ENCODE measurements at places on chromosomes 6 and 20.

DNA sequence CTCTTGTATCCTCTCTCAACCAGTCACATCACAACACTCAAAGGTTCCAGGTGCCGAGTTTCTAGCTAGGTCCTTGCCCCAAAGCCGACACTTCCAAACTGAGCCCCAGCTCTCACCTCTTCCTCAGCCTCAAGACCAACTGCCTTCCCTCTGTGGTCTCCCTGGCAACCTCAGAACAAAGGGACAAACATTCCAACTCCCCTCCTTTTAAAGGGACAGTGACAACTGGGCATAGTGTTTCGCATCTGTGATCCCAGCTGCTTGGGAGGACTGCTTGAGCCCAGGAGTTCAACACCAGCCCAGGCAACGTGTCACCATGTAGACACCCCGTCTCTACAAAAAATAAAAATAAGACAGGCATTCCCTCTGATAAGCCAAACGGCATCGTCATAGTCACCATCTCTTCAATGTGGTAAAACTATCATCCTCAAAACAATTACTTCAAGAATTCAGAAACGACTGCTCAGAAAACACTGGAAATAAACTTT is 11.3 kb downstream of the DIDO1 start:
- DNase-seq: peak; percentile 84

DNA sequence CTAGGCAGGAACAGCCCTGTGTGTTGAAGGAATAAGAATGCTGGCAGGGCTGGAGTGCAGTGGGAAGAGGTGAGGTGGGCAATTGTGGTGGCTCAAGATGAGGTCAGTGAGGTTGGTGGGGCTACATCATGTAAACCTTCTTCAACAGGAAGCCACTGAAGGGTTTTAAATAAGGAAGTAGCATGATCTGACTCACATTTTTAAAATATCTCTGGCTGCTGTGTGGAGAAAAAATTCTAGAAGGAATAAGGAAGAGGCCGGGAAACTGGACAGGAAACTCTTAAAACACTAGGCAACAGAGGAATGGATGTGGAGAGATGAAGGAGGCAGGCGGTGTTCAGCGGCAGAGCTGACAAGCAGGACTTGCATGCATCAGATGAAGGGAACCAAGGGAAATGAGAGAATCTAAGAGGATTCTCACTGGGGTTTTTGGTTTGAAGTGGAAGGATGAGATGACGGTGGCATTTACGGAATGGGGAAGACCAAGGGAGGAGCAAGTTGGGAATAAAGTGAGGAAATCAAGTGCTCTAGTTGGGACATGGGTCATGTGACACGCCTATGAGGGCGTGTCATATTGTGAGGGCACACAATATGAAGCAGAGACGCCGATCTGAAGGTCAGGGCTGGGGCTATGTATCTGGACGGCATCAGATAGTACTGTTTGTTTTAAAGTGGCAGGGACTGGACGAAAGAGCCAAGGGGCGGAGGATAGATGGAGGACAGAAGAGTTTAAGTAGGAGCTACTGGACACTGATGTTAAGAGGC is 18.2 kb downstream of the TMEM242 start:
- DNase-seq: peak; percentile 36

DNA sequence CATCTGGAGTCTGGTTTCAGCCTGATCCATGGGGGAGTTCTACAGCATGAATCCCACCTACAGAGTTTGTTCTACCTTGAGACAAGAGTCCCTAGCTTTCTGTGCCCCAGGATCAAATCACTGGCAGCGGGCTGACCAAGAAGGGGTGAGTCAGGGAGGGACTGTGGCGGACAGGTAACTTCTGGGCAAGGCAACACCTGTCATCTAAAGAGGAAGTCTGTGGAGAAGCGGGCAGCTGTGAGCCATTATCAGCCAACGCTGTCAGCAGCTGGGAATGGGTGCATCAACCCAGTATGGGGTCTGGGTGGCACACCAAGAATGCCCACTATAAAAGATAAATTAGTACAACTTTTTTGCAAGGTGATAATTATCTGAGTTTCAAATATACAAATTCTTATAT is 45.9 kb downstream of the UBE3D start:
- DNase-seq: no peak

DNA sequence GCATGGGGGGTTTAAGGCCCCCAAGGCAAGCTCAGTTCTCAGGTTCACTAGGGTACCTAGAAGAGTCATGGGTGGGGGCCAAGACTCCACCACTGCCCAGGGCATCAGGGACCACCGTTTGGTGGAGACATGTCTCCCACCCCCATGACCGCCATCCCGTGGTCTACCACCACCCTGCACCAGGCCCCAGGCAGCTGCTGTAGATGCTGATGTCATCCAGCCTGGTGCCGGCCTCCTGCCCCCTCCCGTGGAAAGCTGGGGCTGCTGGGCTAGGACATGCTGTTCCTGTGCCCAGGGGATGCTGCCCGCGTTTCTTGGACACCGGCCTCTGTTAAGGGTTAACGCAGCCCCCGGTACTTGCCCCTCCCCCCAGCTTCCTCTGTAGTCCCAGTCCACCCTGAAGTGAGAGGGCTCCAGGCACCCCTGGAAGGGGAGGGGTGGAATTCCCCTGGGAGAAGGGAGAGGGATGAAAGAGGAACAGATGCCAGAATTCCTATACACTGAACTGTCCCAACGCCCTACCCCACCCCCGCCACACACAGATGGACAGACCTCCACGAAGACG is 587 bp downstream of the IP6K3 start:
- peak; percentile 68 for DNase-seq

GRCh38 chr6:25219917-25220278 is 59.3 kb upstream of the CARMIL1 start:
- DNase-seq: no peak

DNA sequence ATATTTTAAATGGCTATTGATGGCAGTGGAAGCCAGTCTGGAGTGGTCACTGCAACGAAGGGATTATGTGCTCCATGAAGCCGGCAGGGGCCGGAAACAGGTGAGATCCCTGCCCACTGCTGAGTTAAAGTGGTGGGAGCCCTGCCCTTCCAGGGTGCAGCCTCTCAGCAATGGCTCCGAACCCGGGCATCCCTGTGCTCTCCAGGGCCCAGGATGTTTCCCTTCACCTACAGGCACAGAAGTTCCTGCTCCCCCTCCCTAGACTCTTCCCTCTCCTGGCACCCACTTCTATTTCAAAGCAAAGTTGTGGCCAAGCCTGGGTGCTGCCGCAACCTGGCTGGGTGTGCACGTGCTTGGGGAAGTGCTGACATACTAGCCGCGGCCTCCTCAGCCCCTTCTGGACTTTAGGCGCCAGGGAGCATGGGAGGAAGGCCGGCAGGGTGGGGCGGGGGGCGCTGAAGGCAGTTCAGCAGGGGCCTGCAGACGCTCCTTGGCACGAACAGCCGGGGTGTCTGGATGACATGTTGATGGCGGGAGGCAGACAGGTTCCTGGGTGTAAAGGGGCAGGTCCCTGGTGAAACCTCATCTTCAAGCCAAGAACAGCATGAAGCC is 452.3 kb downstream of the HTR1B start:
- DNase-seq: no peak

- no peak for DNase-seq
Measured at GRCh38 chr6:149725785-149726184, 7.9 kb upstream of the LATS1 start.

DNA sequence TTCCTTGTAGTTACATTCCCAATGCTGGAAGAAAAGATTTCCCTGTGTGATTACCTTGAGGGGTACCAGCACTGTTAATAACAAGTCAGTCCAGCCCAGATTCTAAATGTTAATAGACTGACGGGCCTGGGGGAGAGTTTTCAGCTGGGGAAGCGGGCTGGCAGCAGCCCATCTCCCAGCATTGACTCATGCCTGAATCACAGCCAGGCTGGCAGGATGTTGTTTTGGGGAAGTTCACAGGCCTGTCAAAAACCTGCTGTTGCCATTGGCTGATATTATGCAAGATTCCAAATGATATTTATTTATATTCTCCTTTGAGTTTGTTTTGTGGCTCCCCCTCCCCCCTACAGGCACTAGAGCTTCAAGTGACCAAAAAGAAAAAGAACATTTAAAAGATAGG is 213.9 kb upstream of the CNR1 start:
- DNase-seq: peak; percentile 44

DNA sequence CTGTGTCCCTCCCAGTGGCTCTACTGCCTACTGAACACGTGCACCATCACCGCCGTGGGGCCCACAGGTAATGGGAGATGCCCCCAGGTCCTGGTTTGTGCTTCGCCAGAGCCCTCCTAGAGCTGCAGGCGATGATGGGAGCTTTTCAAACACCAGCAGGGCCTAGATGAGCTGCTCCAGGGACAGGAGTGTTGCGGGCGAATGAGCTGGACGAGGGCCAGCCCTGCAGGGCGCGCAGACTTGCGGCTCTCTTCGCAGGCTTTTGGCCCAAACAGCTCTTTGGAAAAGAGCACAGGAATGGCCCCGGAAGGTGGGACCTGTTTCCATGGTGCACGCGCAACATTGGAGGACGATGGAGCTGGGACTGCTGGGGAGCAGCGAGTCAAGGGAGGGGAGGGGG is 409.3 kb upstream of the SULF2 start:
- DNase-seq: no peak

- no peak for DNase-seq
Measured at GRCh38 chr6:147136057-147136456, 68.2 kb upstream of the STXBP5 start.

DNA sequence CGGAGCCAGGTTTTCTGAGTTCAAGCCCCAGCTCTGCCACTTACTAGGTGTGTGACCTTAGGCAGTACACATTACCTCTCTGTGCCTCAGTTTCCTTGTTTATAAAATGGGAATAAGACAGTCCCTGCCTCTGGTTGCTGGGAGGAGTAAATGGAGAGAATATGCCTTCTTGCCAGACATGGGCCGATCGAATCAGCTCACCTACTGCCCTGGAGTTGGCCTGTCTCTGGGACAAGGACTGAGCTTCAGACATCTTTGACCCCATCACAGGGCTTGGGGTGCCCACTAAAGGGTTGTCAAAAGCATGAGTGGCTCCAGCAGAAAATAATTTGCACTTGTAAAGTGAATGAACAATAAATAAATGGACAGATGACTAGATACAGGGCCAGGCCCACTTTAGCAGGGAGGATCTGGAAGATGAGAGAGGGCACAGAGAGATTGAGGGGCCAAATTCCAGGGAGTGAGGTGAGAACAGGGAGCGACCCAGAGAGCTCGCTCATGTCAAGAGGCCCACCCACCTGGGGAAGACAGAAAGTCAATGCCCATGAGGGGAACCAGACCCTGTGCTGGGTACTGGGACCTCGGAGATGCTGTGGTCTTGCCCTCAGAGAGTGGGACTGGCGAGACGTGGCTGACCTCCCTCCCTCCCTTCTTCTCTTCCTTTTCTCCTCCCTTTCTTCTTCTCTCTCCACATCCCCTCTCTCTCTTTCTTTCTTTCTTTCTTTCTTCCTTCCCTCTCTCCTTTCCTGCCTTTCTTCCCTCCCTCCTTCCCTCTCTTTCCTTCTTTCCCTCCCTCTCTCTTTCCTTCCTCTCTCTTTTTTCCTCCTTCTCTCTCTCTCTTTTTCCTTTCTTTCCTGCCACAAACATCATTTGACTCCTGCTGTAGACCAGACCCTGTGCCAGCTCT is 3.9 kb upstream of the BPIFA2 start:
- no peak for DNase-seq

- no peak for DNase-seq
Measured at GRCh38 chr20:32263398-32263954, 14.0 kb upstream of the KIF3B start.

DNA sequence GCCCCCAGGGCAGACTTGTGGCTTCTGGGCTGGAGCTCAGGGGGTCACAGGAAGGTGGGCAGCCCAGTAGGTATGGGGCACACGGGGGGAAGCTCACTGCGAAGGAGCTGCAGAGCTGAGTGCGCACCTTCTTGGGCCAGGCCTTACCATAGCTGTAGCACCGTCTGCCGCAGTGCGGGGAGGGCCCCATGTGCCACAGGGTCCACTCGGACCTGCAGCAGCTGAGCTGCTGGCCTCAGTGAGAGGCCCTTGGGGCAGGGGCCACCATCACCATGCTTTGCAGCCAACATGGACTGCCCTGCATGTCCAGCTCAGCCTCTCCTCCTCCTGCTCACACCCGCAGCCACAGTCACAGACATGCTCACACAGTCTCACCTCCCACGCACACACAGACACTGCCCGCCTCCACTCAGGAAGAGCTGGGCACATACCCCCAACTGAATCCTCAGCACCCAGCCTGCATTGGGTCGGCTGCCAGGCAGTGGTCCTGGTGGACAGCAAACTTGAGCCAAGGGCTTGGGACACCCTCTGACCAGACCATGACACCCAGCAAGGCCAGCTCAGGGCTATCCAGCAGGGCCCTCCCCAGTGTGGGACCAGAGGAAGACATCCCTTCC is 35.3 kb downstream of the YTHDF1 start:
- no peak for DNase-seq

GRCh38 chr6:138959521-138959920 is 28.5 kb downstream of the REPS1 start:
- no peak for DNase-seq

DNA sequence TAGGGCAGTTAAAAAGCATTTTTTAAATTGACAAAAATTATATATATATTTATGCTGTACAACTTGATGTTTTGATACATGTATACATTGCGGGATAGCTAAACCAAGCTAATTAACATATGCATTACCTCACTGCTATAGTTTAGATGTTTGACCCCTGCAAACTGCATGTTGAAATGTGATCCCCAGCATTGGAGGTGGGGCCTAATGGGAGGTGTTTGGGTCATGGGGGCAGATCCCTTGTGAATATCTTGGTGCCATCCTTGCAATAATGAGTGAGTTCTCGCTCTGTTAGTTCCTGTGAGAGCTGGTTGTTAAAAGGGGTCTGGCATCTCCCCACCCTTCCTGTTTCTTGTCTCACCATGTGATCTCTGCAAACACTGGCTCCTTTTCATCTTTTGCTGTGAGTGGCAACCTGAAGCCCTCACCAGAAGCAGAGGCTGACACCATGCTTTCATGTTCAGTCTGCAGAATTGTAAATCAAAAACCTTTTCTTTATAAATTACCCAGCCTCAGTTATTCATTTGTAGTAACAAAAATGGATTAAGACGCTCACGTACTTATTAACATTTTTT is 111.8 kb downstream of the MCHR2 start:
- no peak for DNase-seq

DNA sequence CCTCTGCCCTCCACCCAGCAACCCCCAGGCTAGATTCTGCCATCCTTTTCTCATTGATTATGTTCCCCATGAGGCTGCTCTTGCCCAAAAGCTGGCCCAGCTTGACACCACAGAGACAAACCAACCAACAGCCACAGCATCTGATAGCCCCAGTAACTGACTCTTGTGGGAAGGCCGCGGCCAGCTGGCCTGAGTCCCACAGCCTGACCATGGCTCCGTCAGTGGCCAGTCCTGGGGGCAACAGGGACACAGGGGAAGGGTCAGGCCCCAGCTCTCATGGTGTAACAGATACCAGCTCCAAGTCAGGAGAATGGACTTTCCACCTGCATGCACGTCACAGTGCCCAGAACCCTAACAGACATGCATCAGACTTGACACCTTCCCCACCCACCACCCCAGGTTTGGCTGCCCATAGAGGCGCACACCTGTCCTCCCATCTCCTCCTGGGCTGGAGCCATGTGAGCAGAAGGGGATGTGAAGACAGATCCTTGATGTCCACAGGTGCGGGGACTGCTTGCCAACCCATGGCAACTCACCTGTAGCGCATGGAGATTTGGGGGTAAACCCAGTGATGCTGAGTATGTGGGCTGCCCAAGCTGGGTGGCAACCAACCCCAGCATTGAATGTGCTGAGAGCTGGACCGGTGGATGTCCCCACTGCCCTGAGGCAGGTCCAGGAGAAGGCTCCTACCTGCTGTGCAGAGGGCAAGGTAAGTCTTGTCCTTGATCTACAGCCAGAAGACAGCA is 18.8 kb downstream of the RIPOR3 start:
- DNase-seq: no peak

- DNase-seq: peak; percentile 26
Measured at GRCh38 chr6:73262671-73263569, at the start of gene KHDC1. Gene KHDC1, minus strand, starts transcription at chr6:73263196. Its CDS starts 20,679 bp downstream, at chr6:73242517.

GRCh38 chr6:33839399-33840047 is 35.7 kb upstream of the MLN start:
- DNase-seq: no peak
